ENCODE measurements at places on chromosomes 16 and 17. TPM values are rescaled to one million over a fixed set of nuclear protein-coding genes. Genes with fewer than 3 reads are reported as not detected.

GRCh38 chr17:5434984-5435383 is 4.0 kb downstream of the C1QBP start:
- no peak for DNase-seq

DNA sequence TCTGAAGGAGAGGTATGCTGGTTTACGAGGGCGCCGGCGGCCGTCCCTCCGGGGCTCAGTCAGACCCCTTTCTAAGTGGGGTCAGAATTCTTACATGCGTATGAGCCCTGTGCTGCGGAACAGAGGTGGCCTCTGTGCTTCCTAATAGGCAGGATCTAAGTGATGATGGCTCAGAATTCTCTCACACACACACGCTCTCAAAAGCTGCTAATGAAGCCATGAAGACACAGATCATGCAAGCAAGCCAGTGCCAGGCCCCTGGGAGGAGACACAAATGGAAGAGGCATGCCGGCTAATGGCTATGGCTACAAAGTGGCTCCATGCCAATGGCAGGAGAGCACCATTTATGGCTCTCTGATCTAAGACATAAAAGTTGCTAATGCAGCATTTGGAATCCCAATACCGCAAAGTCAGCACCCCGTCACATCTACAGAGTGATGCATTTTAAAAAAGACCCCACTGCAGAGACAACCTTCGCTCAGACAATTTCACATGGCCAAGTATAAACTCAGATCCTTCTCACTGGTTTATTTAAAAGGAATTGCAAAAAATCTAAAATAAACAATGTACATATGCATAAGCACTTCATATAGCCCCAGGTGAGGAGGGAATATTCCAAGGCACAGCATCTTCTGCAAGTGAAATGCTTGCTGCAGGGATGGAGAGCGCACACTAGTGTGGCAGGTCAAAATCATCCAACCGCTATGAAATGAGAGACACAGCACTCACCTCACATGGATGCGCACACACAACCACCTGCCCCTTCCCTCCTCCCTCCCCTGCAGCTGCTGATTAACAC is 24.5 kb downstream of the NPLOC4 start:
- no peak for DNase-seq

GRCh38 chr17:28334666-28335200 is 539 bp downstream of the IFT20 start:
- DNase-seq = no peak

GRCh38 chr16:54121539-54122295 is 164.9 kb downstream of the IRX3 start:
- no peak for DNase-seq

- DNase-seq = no peak
Observed at GRCh38 chr17:43637563-43638323, 24.0 kb downstream of the MEOX1 start.

DNA sequence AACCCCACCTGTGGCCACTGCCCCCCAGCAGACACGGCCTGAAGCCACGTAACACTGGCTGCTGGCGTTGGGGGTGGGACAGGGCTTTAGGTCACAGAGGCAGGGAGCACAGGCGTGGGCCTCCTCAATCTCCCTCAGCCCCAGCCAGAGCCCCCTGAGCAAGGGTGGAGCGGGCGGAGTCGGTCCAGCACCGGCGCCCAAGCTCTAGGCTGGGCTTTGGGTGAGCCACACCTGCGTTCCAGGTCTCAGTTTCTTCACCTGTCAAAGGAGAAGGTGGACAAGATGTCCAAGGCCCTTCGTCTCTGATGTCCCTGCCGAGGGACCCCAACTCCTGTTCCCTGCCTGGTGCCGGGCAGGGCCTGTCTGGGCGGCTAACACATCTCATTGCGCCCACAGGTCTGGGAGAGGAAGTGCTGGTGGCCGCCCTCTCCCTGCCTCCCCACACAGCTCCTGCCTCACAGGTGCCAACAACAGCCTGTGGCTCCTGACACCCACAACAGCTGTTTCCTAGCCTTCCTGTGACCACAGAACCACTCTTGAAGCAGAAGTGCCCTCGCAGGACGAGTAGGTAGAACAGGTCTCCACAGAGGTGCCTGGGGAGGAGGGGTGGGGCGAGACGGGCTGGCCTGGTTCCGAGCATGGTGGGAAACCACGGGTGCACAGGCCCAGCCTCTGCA is 12.0 kb downstream of the FAM83G start:
- no peak for DNase-seq

The MARVELD3 gene
- not detected for total RNA-seq

The SRCIN1 gene
- total RNA-seq = 2.8 TPM
